ENCODE measurements at places on chromosomes 3 and 15.

- no peak for DNase-seq
Measured at GRCh38 chr3:99918715-99919114, 101.1 kb downstream of the CMSS1 start.

GRCh38 chr3:63960048-63960711 is 48.0 kb upstream of the SCAANT1 start:
- no peak for DNase-seq

- DNase-seq: no peak
Measured at GRCh38 chr3:158532099-158532734, 38.8 kb upstream of the MLF1 start.

- DNase-seq: no peak
Measured at GRCh38 chr3:184380627-184381260, 890 bp downstream of the CHRD start.

DNA sequence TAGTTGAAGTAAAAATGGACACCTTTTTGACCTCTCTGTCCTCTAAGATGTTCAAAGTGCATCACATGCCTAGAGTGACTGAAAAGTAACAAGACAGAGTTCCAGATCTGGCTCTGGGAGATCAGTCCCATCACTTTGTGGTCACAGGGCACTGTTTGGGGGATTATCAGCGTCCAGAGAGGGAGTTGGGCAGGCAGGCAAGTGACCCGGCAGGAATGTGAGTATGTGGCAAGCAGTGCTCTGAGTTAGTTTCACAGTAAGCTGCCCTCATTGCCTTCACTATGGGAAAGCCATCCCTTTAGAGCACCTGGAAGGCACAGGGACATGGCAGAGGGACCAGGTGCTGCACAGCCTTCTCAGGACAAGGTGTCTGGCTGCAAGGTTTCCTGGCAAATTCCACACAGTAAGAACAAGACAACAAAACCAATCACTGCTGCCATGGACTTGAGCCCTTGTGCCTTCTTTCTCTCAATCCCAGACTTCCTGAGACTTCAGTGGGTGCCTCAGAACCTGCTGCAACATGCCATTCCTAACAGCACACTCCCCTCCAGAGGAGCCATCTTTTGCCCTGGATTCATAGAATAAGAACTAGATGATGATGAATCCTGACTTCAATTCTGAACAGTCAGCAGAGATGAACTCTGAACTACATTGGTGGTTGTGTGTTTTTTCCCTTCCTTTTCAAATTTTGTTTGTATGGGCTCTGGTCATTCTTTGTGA is 55.2 kb downstream of the TIPARP start:
- no peak for DNase-seq

- DNase-seq: no peak
Measured at GRCh38 chr15:58441376-58442070, 9.7 kb downstream of the LIPC start.

DNA sequence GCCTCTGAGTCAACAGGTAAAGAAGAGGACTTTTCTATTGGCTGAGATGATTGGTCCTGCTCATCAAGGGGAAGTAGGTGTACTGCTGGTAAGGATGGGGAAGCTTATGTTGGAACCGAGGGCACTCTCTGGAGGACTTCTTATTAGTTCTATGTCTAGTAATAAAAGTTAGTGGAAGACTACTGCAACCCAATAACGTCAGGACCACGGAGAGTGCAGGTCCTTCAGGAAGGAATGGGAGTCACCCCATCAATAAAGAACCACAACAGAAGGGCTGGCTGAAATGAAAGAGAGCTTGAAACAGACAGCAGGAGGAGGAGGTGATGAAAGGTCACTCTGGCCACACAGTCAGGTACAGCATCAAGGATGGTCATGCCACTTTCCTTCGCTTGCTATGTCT is 68.8 kb upstream of the PRR23E start:
- DNase-seq: no peak

- no peak for DNase-seq
Measured at GRCh38 chr3:130374908-130375307, 29.4 kb downstream of the COL6A5 start.

DNA sequence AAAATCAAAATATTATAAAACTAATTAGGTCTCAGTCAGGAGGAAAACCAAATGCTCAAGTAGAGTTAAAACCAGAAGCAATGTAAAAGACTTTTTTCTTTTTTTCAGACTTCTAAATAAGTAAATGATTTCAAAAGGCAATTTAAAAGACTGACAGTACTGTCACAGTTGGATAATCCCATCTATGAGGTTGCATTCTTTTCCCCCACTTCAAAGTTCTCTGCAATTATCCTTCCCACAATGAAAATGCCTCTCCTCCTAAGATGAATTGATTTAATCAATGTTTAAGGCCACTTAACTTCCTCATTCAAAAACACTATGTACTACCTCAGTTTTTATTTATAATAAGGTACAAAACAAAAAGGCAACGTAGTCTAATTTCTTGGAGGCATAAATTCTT is 8.1 kb downstream of the MRPL3 start:
- DNase-seq: no peak

GRCh38 chr3:55782351-55782750 is 295.2 kb upstream of the WNT5A start:
- DNase-seq: no peak

- DNase-seq: no peak
Measured at GRCh38 chr15:78050441-78050809, 27.1 kb downstream of the TBC1D2B start.

- DNase-seq: no peak
Measured at GRCh38 chr15:33160581-33161165, 33.8 kb downstream of the FMN1 start.

DNA sequence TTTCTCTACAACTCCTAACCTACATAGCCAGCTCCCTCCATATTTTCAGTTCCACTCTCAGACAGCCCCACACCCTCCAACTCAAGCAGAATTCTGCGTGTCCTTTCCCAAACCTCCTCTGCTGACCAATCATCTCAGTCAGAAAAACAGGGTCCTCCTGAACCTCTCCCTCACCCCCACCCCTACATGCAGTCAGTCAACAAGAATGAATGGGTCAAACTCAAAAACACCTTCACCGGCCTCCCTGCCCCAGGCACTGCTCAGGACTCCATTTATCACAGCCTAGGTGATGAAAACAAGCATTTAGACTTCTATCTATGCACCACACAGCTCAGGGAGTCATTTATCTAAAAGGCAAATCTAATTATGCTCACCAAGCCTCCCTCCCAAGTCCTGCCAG is 32.4 kb downstream of the MYL3 start:
- DNase-seq: no peak

DNA sequence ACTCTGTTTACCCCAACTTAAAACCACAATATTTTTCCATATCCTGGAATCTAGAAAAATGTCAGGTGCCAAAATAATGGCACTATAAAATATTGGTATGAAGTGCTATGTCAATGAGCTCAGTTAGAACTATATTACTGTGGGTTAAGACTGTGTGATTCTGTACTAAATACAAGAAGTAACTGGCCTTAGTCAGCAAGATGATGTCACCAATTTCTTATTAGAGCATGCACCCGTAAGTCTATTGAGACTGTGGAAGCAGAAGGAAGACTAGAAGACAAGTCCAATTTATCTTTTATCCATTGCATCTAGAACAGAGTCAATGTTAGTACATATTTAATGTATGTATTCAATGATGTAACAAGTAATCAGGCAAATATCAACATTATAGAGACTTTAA is 25.0 kb downstream of the LRRC58 start:
- no peak for DNase-seq

- DNase-seq: no peak
Measured at GRCh38 chr3:49182682-49183081, 11.3 kb downstream of the KLHDC8B start.

- DNase-seq: no peak
Measured at GRCh38 chr3:50536471-50537180, 30.9 kb downstream of the C3orf18 start.

- no peak for DNase-seq
Measured at GRCh38 chr15:73476704-73477216, 33.8 kb downstream of the REC114 start.

DNA sequence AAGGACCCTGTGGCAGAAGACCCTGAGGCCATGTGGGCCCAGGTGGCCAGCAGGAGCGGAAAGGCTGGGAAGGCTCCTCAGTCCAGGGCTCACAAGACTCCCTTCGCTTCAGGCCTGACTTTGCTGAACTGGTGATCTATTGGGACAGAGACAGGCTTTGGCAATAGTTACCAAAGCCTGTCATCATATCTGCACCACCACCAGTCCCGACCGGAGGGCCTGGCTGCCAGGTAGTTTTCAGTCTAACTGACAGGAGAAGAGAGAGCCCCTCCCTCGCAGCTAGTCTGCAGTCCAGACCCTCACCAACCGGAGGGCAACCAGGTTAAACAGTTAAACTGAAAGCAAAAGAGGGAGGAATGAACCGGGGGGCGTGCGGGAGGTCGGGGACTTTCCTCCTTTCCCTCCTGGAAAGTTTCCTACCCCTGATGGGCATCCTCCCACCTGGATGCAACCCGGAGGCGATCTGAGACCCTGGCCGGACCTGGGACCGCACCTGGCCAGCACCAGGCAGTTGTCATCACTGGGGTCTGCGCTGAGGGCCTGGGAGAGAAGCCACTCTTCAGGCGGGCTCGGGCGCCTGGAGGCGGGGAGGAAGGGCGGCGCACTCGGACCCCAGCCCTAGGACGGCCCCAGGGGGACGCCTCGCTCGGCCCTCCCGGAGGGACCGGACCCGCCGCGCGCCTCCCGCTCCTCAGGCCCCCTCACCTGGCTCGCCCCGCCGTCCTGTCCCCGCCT is 435 bp downstream of the RAB27A start:
- DNase-seq: peak; percentile 51

GRCh38 chr3:100073714-100074307 is 40.5 kb downstream of the FILIP1L start:
- peak; percentile 59 for DNase-seq

DNA sequence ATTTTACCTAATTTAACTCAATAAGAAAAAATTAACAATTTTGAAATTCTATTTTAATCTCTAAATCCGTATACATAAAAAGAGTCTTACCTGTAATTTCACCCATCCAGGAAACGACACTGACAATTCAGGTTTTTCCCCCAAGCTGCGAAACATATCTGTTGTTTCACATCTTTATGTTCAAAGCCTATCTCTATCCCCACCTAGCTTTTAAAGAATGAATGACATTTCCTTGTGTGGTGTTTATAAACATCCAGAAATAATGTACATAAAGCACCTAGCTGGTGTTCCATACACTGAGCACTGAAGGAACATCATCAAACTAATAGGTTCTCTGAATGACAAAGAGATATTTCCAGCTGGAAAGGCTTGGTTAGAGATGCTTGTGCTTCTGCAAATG is 867.8 kb downstream of the SQOR start:
- DNase-seq: no peak

GRCh38 chr3:87219611-87220010 is 7.5 kb upstream of the CHMP2B start:
- no peak for DNase-seq

DNA sequence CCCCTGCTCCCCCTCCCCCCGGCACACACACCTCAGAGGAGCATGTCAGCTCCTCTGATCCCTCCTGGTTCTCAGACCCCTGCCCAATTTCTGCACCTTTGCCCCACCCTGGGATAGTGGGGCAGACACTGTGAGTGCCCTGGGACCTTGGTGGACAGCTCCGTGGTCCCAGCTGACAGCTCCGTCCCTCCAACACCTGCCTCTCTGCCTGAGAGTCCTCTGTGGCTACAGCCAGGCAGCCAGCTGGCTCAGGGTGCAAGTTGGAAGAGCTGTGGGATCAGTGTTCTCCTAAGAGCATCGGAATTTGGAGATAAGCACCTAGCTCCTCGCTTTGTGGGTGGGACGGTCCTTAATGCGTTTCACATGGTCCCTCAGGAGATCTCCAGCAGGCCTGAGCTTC is 43.7 kb upstream of the PGPEP1L start:
- no peak for DNase-seq

- DNase-seq: no peak
Measured at GRCh38 chr3:32148351-32148750, 41.9 kb downstream of the GPD1L start.

DNA sequence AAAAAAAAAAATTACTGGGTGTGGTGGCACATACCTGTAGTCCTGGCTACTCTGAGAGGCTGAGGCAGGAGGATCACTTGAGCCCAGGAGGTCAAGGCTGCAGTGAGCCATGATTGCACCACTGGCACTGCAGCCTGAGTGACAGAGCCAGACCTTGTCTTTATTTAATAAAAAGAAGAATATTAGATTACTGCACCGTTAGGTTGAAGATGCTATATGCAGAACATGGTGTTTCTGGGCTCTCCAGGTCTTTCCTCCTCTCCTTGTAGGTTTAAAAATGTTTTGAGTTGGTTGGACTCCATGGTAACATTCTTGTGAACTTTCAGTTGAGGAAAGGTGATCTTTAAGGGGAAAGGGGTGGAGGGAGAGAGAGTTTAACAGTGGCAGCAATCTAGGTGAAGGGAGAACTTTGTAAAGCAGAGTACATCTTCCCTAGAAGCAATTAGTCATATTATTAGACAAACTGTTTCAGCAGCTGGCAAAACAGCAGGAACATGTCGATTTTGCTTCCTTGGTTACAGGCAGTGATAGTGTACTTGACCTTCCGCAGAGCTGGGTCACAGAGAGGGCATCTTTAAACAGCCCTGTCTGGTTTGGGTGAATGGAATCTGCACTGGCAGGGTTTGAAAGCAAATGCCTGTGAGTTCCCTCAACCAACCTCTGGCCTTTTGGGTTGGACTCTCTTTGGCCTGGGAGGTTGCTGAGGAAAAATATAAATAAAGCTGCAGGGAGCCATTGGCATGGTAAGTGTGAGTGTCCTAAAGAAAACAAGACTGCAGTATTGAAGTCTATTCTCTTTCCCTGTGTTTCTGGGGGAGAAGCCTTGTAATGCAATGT is 42.8 kb downstream of the NR2C2 start:
- no peak for DNase-seq

DNA sequence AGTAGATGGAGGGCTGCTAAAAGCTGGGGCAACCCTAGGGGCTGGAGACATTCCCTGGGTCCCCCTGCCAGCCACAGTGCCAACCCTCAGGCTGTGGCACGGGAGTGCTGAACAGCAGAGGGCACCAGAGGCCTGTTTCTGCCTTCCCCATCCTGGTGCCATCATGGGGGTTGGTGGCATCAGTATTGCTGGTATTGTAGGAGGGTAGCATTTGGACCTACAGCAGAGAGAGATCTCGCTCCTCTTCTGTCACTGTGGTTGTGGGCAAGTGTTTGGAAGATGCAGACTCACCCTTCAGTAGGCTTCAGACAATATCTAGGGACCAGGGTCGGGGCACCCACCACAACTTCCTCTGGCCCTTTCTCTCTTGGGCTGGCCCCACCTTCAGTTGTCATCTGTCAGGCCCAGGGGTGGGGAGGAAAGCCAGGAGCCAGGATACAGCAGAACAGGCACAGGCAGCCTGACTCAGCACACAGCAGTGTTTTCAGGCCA is 123.5 kb downstream of the RPLP1 start:
- DNase-seq: peak; percentile 46

DNA sequence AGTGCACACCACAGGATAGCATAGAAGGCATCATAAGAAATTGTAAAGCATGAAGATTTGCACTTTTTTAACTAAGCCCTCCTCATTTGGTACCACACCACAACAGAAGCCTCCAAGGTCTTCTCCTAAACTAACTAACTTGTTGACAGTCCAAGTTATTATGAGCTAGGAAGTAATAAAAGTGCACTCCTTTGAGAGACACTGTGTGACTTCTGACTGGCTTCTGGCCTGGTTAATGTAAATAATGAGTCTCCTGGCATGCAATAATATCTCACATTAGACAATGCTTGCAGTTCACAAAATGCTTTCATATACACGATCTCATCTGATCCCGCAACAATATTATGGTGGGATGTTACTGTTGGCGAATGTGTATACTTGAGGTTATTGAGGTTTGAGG is 103.9 kb upstream of the SLC24A5 start:
- DNase-seq: no peak

All from glutamatergic neuron (in vitro differentiated cells).